Hippocampal formation (tissue), 2 donors: ENCODE measurements at places on chromosomes 3 and 15.

- DNase-seq = no peak
Observed at GRCh38 chr3:101687142-101687931, 819 bp upstream of the RPL24 start.

- DNase-seq = no peak
Observed at GRCh38 chr3:67923796-67924195, 269.4 kb upstream of the SUCLG2 start.

GRCh38 chr3:149352556-149352955 is 19.1 kb upstream of the TM4SF18 start:
- DNase-seq = peak; percentile 17

DNA sequence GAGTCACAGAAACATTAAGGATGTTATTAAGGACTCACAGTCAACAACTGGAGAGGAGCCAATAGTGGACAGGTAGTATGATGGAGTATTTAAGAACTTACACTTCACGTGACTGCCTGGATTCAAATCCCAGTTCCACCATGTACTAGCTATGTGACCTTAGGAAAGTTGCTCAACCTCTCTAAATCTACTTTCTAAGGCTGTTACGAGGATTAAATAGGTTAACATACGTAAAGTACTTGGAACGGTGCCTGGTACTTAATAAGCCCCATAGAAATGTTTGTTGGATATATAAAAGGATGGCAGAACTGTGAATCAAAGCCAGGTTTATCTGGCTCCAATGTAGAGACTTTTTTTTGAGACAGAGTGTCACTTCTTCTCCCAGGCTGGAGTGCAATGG is 24.4 kb downstream of the THRB start:
- DNase-seq = no peak

GRCh38 chr15:51094606-51095569 is at the start of gene TNFAIP8L3:
TNFAIP8L3 (minus strand) TSS chr15:51094906; CDS start chr15:51094595, 311 bp downstream.
- no peak for DNase-seq

DNA sequence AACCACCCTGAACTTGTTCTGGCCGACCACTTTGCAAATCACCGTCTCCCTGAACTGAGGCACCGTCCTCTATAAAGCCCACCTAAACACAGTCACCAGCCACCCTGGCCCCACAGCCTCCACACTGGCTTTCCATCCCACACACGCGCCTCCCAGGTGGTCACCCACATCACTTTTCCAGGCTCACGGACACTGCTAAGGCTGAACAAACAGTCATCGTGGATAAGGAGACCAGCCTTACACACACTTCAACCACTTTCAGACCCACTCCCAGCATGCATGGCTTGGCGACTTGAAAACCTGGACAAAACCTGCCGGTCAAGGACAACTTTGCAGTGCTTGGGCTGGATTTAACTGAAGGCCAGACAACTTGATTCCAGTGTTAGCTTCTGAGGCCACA is 8.4 kb downstream of the CHSY1 start:
- DNase-seq = no peak

DNA sequence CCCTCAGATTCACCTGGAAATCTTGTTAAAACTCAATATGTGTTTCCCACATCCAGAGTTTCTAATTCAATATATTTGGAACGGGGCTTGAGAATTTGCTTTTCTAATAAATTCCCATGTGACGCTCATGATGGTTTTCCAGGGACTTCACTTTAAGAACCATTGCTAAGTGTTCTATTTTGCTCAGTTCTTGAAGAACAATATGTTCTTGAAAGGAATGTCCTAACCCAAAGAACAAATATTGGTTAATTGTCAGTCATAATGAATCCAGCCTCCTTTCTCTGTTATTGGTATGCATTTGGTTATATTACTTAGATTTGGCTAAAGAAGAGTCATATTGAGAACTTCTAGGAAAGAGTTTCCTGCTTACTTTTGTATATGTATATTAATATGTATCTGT is 4.4 kb upstream of the PLSCR2 start:
- DNase-seq = no peak

DNA sequence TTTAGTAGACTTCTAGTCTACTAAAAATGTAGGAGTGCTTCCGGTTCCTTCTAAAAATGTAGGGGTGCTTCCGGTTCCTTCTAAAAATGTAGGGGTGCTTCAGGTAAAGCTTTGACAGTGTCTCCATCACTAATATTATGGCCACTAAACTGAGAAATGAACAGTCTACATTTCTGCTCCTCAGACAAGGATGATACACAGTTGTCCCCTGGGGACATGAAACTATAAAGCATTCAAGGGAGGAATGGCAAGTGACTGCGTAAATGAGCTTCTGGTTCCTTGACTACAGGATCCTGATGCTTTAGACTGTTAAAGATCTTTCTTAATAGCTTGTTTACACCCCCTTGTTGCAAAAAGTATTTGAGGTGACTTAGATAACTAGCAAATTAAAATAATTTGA is 53.9 kb upstream of the SLC9A9 start:
- DNase-seq = no peak
